ENCODE measurements at places on chromosomes 2 and 18.

- no peak for DNase-seq
Measured at GRCh38 chr2:149989447-149990063, 402.0 kb upstream of the MMADHC start.

DNA sequence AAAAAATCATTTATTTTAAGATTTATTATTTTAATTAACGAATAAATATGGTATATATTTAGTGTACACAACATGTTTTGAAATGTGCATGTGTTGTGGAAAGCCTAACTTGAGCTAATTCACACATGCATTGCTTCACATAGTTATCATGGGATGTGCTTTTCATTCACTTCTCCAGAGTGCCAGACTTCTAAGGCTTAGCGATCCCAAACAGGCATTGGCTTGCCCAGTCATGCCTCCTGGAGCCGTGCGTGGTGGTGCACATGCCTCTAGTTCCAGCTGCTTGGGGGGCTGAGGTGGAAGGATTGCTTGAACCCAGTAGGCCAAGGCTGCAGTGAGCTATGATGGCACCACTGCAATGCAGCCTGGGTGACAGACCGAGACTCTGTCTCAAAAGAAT is 40.5 kb downstream of the ARHGEF4 start:
- DNase-seq: no peak

- DNase-seq: no peak
Measured at GRCh38 chr2:180208841-180209240, 201.7 kb upstream of the CWC22 start.

DNA sequence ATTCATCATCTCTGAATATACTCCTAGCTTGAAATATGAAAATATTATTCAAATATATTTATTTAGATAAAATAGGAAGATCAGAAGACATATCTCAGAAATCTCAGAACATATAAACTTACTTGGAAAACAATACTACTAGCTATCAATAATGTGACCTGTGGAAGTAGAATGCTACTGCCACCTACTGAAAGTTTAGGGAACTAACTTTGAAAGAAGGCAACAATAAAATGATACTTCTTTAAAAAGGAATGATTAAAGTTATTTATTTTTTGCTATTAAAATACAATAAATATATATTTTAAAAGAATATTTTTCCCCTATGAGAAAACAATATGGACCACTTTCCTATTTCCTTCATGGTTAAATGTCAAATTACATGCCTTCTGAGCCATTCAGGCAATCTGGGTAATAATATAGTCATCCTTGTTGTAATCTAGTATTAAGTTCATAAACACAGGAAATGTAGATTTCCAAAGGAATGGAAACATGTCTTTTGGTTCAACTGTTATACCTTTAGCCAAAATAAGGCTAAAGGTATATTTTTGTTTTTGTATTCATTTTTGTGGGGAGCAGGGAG is 26.0 kb downstream of the ACADL start:
- peak; percentile 50 for DNase-seq

DNA sequence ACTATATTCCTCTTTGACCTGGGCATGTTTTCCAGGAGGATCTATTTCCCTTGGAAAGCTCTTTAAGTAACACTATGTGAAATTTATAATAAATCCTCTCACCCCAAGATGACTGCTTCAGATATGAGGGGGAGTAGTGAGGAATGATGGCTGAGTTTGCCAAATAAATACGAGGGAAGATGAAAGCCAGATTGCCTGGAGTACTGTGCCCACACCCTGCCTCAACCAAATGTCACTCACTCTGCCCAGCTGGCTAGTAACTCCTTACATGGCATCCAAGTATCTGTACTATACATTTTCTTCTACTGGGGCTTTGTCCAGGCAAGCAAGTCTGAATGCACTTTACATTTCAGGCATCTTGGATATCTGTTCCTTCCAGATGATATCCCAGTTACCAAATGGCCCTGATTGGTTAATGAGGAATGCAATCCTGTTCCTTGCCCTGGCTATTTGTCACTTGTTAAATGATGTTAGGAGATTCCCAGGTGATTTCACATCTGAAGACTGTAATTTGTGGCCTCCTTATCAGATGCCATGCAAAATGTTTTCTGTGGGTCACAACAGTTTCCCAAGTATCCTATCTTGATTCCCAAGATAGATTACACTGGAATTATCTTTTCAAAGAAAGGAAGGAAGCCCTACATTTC is 191.8 kb downstream of the IKZF2 start:
- no peak for DNase-seq

DNA sequence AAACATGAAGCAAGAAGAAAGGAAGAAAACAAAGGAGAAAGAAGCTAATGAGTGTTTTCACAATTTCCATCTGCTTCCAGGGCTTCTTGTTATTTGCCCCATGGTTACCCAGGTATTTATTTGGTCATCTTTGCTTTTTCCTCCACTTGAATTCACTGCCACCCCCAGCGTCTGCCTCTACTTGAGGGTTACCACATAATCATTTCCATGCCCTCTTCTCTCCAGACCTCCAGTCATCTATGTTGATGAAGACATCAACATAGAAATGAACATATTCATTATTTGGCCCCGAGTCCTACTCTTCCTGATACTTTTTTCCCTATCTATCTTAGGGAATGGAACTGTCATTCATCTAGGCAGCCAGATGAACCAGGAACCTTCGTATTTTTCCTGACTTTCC is 133.6 kb upstream of the CAVIN2 start:
- DNase-seq: no peak

- DNase-seq: no peak
Measured at GRCh38 chr2:63444565-63445288, 143.6 kb downstream of the WDPCP start.

DNA sequence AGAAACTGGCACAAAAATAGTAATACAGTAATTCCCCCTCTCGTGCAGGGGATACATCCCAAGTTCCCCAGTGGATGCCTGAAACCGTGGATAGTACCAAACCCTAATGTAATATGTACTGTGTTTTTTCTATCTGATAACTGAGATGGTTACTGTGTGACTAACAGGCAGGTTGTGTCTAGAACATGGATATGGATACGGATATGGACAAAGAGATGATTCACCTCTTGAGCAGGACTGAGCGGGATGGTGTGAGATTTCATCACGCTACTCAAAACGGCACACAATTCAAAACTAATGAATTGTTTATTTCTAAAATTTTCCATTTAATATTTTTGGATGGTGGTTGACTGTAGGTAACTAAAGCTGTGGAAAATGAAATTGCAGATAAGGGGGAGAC is 3.4 kb downstream of the MBD1 start:
- DNase-seq: no peak

GRCh38 chr2:65161551-65162100 is 31.7 kb upstream of the RAB1A start:
- no peak for DNase-seq

GRCh38 chr2:37838541-37839167 is 86.4 kb upstream of the RMDN2 start:
- DNase-seq: no peak

DNA sequence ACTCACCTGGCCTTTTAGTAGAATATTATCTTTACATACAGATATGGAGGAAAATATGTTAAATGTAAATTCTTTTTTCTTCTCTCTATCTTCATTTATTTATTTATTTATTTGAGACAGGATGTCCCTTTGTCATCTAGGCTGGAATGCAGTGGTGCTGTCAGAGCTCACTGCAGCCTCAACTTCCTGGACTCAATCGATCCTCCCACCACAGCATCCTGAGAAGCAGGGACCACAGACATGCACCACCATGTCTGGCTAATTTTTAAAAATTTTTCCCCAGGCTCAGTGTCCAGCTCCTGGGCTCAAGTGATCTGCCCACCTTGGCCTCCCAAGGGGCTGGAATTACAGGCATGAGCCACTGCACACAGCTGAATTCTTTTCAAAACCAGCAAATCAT is 20.3 kb downstream of the KYNU start:
- no peak for DNase-seq

DNA sequence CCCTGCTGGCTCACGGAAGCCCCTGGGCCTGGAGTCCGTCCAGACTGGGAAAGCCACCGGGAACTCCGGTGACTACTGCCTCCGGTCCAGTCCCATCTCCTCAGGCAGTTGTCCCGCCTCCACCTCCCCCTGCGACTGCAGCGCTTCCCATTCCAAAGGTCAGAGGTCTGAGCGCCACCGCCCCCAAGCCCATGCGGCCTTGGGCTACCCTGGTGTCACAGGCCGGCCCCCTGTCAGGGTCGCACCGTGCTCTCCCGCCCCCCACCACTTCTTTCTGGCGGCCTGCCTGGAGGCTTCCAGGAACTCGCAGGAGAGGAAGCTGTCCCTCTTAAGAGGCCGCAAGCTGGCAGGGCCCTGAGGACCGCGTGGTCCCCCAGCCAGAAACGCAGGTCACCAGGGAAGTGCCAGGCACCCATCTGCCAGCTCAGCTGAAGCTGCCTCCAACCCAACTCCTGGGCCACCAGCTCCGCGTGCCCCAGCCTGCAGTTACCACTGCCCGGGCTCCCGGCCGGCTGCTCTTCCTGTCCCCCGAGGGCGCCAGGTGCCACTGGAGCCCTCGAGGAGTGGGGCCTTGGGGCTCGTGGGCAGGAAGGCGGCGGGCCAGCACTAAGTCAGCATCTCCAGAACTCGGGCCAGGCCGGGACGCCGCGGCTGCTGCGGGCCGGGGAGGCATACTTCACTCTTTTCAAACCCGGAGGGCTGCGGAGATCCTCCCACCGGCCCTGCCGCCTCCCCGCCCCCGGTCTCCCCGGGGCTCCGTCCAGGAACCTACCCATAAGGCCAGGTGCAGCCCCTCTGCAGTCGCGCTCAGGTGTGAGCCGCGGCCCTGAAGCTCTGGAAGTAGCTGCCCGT is 83.3 kb upstream of the POMC start:
- DNase-seq: peak; percentile 52

- DNase-seq: no peak
Measured at GRCh38 chr2:203683932-203684556, 22.4 kb upstream of the CD28 start.

- DNase-seq: no peak
Measured at GRCh38 chr2:185610301-185610700, 128.3 kb upstream of the FSIP2 start.

DNA sequence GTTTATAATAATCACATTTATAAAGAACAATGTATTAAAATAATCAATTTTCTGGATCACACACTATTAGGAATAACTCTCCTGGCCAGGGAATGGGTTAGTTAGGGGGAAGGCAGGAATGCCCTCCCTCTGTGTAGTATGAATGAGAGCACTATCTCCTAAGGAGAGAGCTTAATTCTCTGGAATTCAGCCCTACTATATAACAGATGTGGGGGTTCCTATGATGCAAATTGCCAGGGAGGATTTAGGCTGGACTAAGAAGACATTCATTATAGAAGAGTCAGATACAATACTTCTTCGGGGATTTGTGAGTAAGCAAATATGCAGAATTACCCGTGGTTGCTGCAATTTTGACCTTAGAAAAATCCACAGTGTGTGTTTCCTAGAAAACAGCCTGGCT is 250.1 kb upstream of the VRK2 start:
- DNase-seq: no peak

- DNase-seq: no peak
Measured at GRCh38 chr2:95346231-95346737, 49.1 kb downstream of the KCNIP3 start.

DNA sequence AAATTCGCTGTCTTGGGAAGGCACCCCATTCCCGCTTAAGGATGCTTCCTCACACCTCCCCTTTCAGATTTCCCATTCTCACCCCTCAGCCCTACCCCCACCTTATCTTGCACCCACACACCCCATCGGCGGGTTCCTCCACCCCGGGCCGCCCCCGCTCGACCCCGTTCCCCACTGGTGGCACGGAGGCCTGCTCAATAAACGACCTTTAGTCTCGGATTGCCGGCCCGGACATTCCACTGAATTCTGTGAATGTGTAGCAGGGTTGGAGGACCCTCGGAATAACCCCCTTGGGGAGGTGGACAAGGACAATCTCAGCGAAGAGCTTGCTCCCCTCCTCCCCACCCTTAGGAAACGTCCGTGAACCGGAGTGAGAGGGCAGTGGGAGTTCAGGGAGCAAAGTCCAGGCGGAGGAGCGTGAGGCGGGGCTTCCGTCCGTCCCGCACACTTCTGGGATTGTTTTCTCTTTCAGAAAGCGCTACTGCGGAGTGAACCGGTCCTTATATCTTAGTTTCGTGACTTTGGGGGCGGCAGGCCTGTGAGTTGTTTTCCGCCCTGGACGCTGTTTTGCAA is 2.8 kb upstream of the LBX2 start:
- no peak for DNase-seq

DNA sequence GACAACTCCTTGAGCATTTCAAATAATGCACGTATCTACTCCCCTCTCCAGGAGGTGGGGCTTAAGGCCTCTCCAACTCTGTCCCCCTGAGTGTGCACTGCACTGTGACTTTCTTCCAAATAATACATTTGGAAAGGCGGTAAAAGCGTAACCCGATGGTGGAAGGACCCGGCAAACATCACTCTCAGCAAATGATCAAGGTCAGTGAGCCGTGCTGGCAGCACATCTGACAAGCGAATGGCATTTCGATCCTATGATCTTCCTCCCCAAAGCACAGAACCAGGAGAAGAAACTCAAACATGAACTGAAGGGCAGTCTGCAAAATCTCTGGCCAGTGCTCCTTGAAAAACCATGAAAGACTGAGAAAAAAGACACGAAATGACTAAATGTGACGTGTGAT is 208.7 kb downstream of the TWIST2 start:
- DNase-seq: no peak

GRCh38 chr18:32042337-32042736 is 23.7 kb downstream of the RNF125 start:
- peak; percentile 83 for DNase-seq

DNA sequence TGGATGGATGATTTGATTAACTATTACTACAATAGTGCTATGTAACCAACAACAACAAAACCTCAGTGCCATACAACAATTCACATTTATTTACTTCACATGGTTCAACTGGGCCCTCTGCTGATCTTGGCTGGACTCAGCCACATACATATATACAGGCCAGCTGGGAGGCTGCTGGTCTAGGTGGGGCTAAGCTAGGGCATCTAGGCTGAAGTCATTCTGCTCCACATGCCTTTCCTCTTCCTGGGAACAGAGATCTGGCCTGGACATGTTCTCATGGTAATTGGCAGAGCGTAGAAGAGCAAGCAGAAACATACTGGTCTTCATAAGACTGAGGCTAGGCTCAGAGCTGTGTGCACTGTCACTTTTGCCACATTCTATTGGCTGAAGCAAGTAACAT is 102.8 kb upstream of the RNF152 start:
- DNase-seq: no peak

Data from pons (tissue), 1 donor.